Natural killer cell (primary cell): ENCODE measurements at places on chromosomes 16 and 17. TPM values are rescaled to one million over a fixed set of nuclear protein-coding genes. Genes with fewer than 3 reads are reported as not detected.

DNA sequence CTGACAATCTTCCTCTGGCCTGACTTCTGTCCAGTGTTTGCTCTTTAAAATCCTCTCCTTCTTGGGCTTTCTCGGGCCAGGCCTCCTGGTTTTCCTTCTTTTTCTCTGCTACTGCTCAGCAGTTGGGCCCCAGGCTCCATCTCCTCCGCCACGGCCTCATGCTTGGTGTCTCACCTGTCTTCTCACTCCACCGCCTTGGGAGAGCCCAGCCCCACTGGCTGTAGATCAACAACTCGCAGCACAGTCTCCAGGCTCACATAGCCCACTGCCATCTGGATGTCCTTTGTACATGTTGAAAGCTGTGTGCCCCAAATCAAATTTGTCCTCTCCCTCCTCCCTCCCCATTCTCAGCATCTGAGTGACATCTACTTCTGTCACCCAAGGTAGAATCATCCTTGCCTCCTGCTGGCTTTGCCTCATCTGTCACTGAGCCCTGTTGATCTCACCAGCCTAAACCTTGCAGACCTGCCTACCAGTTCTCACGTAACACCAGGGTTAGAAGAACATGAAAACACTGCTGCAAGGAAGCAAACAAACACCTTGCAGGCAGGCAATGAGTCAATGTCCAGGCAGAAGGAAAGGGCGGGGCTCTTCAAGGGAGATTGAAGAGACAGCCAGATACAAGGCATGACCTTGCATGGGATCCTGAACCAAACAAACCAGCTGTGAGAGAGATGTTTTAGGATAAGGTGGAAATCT is 103.2 kb upstream of the SMURF2 start:
- H3K36me3 ChIP-seq = peaks cover 16% of the 10 kb centered on the region
- DNase-seq = no peak
- H3K4me3 ChIP-seq = no peak overlapping the region
- no peaks in the 10 kb centered on the region for H3K4me1 ChIP-seq
- no peaks in the 10 kb centered on the region for H3K27me3 ChIP-seq

MYH13 gene
- not detected for total RNA-seq

DNA sequence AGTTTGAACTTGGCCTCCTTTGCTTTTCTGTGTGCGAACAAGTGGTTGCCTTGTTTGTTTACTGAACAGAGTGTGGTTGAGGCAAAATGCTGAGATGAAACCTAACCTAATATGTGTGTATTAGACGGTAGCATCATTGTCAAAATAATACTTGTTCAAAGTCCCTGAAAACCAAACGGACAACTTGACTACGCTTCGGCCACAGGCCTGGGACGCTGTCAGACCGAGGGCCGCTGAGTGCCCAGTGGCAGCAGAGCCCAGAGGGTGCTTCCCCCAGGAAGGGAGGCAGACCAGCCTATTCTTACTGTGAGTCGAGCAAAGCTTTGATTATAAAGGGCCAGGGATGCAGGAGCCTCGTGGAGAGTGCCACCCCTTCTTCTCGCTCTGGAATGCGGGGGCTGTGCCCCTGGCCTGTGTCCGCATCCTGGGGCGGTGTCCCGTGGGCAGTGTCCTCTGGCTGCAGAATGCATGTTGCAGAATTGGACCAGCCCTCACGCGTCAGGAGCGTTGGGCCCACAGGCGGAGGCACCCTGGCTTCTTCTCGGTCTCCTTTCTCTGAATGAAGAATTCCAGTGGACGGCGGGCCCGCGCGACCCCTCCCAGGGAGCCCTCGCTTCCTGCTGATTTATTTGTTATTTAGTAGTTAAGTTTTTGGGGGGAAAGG is 5.2 kb downstream of the ACSF3 start:
- DNase-seq = no peak
- peak overlapping the region; percentile 75 for H3K27ac ChIP-seq
- peaks cover 66% of the 10 kb centered on the region for H3K4me1 ChIP-seq
- H3K36me3 ChIP-seq = peaks cover 26% of the 10 kb centered on the region
- no peaks in the 10 kb centered on the region for H3K27me3 ChIP-seq
- H3K4me3 ChIP-seq = no peak overlapping the region

GRCh38 chr17:29138184-29138955 is 41.8 kb downstream of the MYO18A start:
- peak; percentile 65 for DNase-seq
- H3K4me1 ChIP-seq = peaks cover 46% of the 10 kb centered on the region
- peak overlapping the region; percentile 56 for H3K4me3 ChIP-seq
